Activated naive CD8-positive, alpha-beta T cell treated with anti-CD3 and anti-CD28 coated beads for 36 hours (primary cell): ENCODE measurements at places on chromosomes 4 and X. TPM values are rescaled to one million over a fixed set of nuclear protein-coding genes. Genes with fewer than 3 reads are reported as not detected.

UBE2D3 gene
- total RNA-seq: 477 TPM

NUDT11 gene
- total RNA-seq: 3.9 TPM

CENPE gene
- 36.8 TPM for total RNA-seq

KIF4A gene
- total RNA-seq: 22.4 TPM

LAMP2 gene
- 31.4 TPM for total RNA-seq

MAGEC2 gene
- total RNA-seq: not detected

GPR50 gene
- not detected for total RNA-seq

UGT2B17 gene
- not detected for total RNA-seq

KLB gene
- total RNA-seq: not detected

CFAP99 gene
- not detected for total RNA-seq
